ENCODE measurements at places on chromosomes 5 and 9.

DNA sequence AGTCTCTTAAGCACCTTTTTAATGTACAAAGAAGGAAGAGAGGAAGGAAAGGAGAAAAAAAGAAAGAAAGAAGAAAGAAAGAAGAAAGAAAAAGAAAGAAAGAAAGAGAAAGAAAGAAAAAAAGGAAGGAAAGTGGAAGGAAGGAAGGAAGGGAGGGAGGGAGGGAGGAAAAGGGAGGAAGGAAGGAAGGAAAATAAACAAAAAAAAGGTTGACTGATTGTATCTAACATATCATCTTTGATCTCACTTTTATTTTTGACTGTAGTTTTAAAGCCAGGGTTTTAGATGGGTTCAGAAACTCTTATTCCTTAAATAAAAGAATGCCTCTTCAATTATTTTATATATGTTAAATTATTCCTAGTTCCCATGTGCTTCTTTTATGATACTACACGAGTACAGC lies 794.5 kb downstream of the CDH12 start:
- no peak for DNase-seq

GRCh38 chr5:53257806-53258373 lies 148.3 kb upstream of the MOCS2 start:
- DNase-seq, result no peak

DNA sequence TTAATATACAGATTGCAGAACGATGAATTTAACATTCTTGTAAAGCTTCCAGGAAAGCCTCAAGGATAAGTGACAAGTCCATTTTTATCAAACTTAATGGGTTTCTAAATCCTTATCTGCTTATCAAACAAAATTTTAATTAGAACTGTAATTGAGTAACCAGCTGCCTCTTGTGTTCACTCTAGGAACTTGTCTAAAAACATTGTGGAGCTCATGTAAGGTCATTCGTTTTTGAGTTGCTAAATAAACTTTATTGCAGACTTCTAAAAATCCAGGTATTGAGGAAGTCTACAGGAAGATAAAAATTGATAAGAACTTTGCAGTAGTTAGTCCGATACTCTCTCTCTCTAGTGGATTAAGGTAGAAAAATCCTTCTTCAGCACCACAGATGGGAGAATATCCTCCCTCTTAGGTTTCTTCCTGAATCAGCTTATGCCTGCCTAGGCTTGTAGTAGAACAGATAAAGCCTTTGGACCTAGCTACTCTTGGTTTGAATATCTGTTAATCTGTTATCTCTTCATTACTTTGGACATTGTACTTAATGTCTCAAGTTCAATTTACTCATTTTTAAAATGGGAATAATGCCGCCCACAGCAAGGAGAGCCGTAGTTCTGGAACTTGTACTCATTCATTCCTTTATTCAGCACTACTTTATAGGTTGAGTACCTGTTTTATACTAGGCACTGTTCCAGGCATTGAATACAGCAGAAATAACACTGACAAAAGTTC lies 60.0 kb upstream of the DHFR start:
- DNase-seq, result no peak

- no peak for DNase-seq
Observed at GRCh38 chr9:33719581-33720374, 75.6 kb upstream of the PRSS3 start.

- no peak for DNase-seq
Observed at GRCh38 chr5:36417668-36418067, 116.0 kb upstream of the RANBP3L start.

GRCh38 chr9:96660692-96661248 lies 5.7 kb upstream of the PRXL2C start:
- no peak for DNase-seq

- DNase-seq, result no peak
Observed at GRCh38 chr5:170265522-170265921, 32.1 kb downstream of the LCP2 start.

Data from NCI-H2171 treated with DMSO at 0.1 percent for 48 hours (cell line).